Thymus (tissue), 14 donors: ENCODE measurements at places on chromosomes 12 and 14.

DNA sequence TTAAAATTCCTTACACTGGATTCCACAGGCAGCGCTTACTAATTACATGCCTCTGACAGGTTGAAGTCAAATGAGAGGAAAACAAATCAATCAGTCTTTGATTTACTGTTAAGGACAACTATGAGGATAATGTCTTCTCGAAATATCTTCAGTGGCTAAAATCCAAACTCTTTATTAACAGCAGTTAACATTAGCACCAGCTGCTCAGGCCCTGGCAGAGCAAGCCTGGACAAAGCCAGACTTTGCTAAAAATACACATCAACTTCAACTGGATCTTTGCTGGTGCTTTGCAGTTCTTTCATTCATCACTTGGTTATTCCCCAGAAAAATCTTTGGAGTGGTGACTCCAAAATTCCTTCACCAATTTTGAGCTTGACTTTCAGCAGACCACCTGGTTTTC lies 98.7 kb downstream of the HECTD4 start:
- no peak for DNase-seq

- peak; percentile 11 for DNase-seq
Measured at GRCh38 chr12:90854136-90854689, 100.8 kb downstream of the CCER1 start.

GRCh38 chr12:109157986-109158385 lies 41.6 kb downstream of the ACACB start:
- no peak for DNase-seq

DNA sequence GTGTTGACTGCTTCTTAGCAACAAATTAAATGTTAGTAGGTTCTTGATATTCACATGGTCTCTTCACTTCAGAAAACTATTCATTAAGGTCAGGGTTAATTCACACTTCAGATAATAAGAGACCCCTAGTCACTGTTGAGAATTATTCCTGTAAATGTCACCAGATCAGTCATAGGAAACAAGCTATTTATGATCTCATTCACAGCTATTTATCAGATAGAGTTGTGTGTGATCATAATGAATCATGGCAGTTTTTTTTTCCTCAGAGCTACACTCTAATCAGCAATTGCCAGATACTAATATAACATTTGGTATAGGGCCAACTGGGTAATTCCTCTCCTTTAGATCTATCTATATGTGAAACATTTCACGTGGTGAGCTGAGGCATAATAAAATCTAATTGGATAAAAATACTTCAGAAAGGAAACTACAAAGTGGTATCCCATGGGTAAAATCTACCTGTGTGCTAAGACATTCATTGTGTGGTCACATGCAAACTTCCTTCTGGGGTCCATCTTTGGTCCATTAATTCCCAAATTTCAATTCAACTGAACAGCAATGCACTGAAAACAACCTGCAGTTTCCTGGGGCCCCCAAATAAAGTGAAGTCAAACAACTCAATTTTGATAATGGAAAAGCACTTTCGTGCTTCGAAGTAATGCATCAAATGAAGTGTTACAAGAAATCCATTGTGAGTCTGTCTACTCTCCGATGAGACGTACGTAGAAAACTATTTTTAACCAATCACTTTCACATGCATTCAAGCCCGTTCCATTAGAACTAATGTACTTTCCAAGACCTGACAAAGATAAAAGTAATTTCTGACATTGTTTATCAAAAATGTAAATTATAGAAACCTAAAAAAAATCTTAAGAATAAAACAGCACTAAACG lies 197.0 kb downstream of the ACSS3 start:
- no peak for DNase-seq

- no peak for DNase-seq
Measured at GRCh38 chr12:6827982-6828780, at the start of gene P3H3. P3H3 (plus strand) TSS chr12:6828407; CDS start chr12:6828441, 34 bp downstream.

DNA sequence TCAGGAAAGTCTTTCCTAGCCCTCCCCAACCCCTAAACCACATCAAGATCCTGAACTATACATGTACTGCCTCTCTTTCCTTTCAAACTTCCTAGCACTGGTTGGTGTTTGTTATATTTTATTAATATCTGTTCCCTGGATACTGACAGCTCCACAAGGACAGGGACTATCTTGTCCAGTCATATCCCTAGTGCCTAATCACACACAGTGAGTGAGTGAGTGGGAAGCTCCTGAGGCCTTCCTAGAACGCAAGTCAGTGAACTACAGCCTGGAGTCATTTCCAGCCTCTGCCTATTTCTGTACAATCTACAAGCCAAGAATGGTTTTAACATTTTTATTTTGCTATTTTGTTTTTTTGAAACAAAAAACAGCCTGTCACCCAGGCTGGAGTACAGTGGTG lies 7.5 kb upstream of the ACTR6 start:
- DNase-seq = no peak

- no peak for DNase-seq
Measured at GRCh38 chr14:52825085-52825484, 33.7 kb upstream of the GNPNAT1 start.

DNA sequence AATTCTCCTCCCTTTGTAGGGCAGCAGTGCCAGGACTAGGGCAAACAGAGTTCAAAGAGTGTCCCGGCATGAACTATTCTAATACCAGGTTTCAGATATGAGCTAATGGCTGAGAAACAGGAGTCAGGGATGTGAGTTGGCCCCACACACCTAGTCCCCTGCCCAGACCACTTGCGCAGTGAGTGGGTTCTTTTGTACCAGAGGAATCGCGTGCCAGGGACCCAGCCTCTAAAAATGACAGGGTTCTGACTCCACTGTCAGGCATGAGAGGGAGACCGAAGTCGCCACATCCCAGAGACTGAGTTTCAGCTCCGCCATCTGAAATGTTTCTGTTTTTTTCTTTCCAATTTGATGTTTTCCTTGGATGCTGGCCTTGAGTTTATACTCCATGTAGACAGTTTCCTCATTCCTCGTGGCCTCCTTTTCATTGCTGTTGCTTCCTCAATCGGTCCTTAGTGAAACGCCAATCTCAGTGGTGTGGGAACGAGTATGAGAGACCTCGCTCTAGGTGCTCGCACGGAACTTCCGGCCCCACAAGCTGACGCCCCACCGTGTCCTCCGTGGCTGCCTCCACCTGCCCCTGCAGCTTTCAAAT lies 31.5 kb downstream of the FBXL14 start:
- DNase-seq = no peak

GRCh38 chr14:85533861-85534291 lies 3.9 kb downstream of the FLRT2 start:
- DNase-seq = no peak

DNA sequence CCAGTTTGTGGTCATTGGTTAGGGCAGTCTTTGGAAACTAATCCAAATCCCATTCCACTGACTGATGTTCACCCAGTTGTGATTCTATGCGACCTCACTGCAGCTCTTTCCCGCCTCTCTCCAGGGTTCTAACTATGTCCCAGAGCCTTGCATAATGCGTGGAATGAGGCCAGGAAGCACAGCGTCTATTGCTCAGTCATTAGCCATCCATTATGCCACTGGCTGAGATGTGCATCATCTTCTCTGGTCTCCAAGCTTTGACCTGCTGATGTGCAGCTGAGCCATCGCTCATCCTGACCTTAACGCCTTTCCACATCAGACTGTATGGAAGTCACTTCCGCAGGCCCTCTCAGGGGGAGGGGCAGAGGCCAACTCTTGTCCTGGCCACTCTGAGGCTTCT lies 115.4 kb upstream of the VRK1 start:
- DNase-seq = no peak

DNA sequence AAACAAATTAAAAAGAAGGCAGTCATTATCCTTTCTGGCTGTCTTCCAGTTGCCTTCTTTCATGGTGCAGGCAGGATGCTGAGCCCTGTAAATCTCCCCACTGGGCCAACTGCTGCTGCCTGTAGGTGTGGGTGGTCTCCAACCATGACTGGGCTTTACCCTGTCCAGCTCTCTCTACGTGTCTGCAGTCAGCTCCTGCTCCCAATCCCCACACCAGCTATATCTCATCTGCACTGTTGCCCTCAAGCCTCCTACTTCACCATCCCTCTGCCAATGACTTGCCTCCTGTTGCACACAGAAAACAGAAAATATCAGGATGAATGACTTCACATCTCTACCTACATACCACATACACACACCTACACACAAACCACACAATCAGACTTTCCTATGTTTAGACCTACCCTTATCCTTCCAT lies 39.7 kb upstream of the PSMA6 start:
- no peak for DNase-seq

DNA sequence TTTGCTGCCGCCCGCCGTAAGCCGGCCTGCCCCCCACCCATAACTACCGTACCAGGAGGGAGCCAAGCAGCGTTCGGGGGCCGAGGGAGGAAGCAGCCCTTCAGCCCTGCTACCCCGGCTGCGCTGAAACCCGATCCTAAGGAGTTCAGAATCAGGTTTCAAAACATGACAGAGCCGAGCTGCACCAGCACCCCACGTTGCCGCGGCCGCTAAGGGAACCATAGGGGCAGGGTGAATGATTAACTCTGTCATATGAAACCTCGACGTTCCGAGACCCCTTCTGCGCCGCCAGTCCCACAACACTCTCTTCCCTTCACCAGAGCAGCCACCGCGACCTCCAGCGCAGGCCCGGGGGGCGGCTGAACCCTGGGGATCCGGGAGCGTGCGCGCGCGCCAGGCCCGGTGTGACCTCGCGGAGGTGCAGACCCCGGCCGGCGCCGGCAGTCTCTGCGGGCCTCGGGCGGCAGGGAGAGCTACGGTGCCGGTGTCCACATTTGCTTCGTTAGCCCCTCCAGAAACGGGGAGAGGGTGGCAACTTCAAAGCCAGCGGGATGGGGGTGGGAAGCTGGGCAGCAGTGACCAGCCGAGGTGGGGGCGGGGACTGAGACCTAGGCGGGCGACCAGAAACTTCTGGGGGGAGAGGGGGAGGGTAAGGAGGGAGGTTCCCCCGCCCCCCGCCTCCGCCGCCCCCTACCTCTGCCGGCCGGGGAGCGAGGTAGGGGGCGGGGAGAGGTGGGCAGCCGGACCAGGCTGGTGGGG lies 1.6 kb downstream of the SIX4 start:
- DNase-seq = peak; percentile 19

DNA sequence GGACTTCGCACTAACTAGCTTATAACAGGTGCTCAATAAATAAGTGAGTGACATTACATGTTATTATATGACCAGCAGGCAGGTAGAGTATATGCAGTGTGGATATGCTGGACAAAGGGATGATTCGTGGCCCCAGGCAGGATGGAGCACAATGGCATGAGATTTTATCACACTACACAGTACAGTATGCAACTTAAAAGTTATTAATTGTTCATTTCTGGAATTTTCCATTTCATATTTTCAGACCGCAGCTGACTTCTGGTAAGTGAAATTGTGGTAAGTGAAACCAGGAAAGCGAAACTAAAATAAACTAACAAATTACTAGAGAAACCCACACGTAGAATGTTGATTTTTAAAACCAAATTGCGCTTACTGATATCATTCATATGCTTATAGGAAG lies 3.3 kb downstream of the PARP11 start:
- no peak for DNase-seq

DNA sequence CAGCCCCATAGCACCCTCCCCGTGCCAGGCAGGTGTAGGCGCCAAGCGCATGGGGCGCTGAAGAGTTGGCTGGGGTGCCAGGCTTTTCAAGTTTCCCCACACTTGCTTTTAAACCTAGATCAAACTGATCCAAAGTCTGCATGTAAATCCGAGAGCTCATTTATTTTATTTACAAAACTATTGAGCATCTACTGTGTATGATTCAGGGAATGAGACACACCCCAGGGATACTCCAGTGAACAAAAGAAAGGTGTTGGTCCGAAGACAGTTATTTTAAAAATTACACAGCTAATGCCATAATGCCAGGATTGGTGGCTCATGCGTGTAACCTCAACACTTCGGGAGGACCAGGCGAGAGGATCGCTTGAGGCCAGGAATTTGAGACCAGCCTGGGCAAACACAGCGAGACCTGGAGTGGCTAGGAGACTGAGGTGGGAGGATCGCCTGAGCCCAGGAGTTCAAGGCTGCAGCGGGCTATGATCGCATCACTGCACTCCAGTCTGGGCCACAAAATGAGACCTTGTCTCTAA lies 780 bp upstream of the SLC41A2 start:
- DNase-seq = no peak

GRCh38 chr12:2009623-2010022 lies 5.4 kb upstream of the DCP1B start:
- DNase-seq = no peak

DNA sequence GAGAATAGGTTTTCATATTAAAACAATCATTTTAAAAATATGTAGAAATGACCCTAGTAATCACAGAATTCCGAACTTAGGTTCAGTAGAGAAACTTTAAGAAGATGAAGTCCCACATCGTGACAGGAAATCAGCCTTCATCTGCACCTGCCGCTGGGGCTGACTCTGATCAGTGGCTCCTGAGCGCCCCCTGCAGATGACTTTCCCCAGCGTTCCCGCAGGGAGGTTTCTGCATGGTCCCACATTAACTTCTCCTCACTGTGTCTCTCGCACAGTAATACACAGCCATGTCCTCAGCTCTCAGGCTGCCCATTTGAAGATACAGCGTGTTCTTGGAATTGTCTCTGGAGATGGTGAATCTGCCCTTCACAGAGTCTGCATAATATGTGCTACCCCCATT lies 1131.1 kb downstream of the TMEM121 start:
- DNase-seq = peak; percentile 68

DNA sequence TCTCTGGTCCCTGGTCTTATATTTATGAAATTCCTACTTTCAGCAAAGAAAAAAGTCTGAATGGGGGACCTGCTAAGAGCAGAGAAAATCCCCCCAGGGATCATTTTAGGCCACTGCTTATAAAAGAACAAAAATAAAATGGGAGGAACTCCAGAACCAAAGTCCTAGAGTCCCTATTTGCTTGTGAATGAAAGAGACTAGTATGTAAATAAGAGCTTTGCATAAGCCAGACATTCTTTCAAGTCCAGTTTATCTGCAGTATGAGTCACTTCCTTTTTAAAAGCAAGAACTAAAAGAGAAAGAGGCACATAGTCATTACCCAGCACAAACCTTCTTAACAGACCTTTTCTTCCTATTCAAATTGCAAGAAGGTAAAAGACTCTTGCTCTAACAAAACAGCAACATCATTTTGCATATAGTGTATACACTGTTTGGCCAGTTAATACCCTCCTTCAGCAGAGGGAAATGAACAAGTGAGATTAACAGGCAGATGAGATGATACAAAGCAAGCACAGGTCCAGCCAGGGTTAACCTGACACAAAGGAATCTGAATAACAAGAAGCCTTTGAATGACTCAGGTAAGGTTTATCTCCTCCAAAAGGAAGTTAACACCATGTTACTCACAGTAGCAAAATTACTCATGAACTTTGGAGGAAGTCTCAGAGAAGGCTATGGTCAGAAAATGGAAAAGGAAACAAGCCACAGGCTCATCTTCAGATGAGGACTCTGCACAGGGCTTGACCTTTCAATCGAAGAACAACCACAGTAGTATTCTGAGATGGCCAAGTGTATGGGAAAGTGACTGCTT lies 87.3 kb downstream of the PHLDA1 start:
- DNase-seq = no peak

DNA sequence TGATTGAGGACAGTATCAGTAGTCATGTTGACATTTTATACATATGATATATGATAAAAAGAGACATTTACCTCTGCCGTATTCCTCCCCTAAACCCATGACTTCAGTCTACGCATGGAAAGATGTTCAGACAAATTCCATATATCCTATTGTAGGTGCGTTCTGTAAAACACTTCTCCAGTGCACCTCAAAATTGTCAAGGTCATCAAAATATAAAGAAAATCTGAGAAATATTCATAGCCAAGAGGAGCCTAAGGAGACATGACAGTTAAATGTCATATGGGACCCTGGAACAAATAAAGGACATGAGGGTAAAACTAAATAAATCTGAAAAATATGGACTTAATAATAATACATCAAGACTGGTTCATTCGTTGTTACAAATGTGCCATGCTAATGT lies 71.5 kb downstream of the CCER1 start:
- DNase-seq = no peak
